ENCODE measurements at places on chromosomes 11 and 22. TPM values are rescaled to one million over a fixed set of nuclear protein-coding genes. Genes with fewer than 3 reads are reported as not detected.

ARRB1 gene
- total RNA-seq = 7.6 TPM

CDC45 gene
- total RNA-seq = 22.2 TPM

SCO2 gene
- total RNA-seq = 1.4 TPM

DEPDC5 gene
- total RNA-seq = 11.7 TPM

MUC6 gene
- total RNA-seq = not detected

KLHL35 gene
- total RNA-seq = 1.8 TPM

TMEM151A gene
- not detected for total RNA-seq

GLB1L3 gene
- total RNA-seq = not detected

OTOG gene
- total RNA-seq = not detected

KCNJ1 gene
- not detected for total RNA-seq

ARHGAP20 gene
- total RNA-seq = 1.2 TPM

HPX gene
- not detected for total RNA-seq

KMT5B gene
- 7.8 TPM for total RNA-seq

OR51E2 gene
- not detected for total RNA-seq

ALDH3B1 gene
- total RNA-seq = 61.7 TPM

IMMP1L gene
- total RNA-seq = 22.8 TPM

LRP5 gene
- total RNA-seq = 16.4 TPM

SYCE3 gene
- total RNA-seq = not detected

C11orf68 gene
- total RNA-seq = 24.5 TPM

NUP160 gene
- total RNA-seq = 17.4 TPM

TPBGL gene
- not detected for total RNA-seq

TSKU gene
- 24.8 TPM for total RNA-seq

NRXN2 gene
- not detected for total RNA-seq

MYOD1 gene
- total RNA-seq = not detected

PNPLA5 gene
- total RNA-seq = not detected

SPI1 gene
- total RNA-seq = not detected

BRSK2 gene
- not detected for total RNA-seq

CATSPERZ gene
- not detected for total RNA-seq

LIPT2 gene
- 0.53 TPM for total RNA-seq

OR51B4 gene
- total RNA-seq = not detected

PRODH gene
- total RNA-seq = not detected

C11orf86 gene
- total RNA-seq = not detected

CTSW gene
- 0.71 TPM for total RNA-seq

P2RX6 gene
- total RNA-seq = not detected

BMAL1 gene
- total RNA-seq = 10.1 TPM

WT1 gene
- total RNA-seq = 26.4 TPM

HEPACAM gene
- total RNA-seq = 0.29 TPM

Data from myometrial cell (primary cell).